ENCODE measurements at places on chromosomes 13 and 19. TPM values are rescaled to one million over a fixed set of nuclear protein-coding genes. Genes with fewer than 3 reads are reported as not detected.

LILRA1 gene
- total RNA-seq: not detected

KIR2DL1 gene
- not detected for total RNA-seq

KLK3 gene
- not detected for total RNA-seq

DACH1 gene
- total RNA-seq: not detected

DENND1C gene
- total RNA-seq: 0.17 TPM

TMEM150B gene
- total RNA-seq: not detected

PHLDB3 gene
- total RNA-seq: 9.2 TPM

GPR4 gene
- 0.31 TPM for total RNA-seq

DZIP1 gene
- 13.0 TPM for total RNA-seq

CACNG6 gene
- total RNA-seq: 11.4 TPM

SRRM5 gene
- 1.1 TPM for total RNA-seq

ARMC6 gene
- 30.6 TPM for total RNA-seq

SSC5D gene
- 0.52 TPM for total RNA-seq

SIPA1L3 gene
- 34.4 TPM for total RNA-seq

ZNF69 gene
- not detected for total RNA-seq

ZNF440 gene
- total RNA-seq: 0.02 TPM

ATP7B gene
- 2.9 TPM for total RNA-seq

UBXN6 gene
- 54.4 TPM for total RNA-seq

CRX gene
- total RNA-seq: not detected

THSD8 gene
- total RNA-seq: 5.7 TPM

NEK5 gene
- total RNA-seq: 0.05 TPM

HRC gene
- not detected for total RNA-seq

PPP1R37 gene
- total RNA-seq: 40.3 TPM

Data from A549 treated with dexamethasone at 1 μM for 4 hours (cell line).